ENCODE measurements at places on chromosomes 3 and 15. TPM values are rescaled to one million over a fixed set of nuclear protein-coding genes. Genes with fewer than 3 reads are reported as not detected.

Gene C15orf40
- total RNA-seq: 24.4 TPM

Gene TRAT1
- total RNA-seq: 0.56 TPM

Gene CCR8
- total RNA-seq: not detected

Gene C3orf70
- total RNA-seq: 2.1 TPM

Gene EXOSC7
- 56.8 TPM for total RNA-seq

Gene UROC1
- not detected for total RNA-seq

Gene TUSC7
- not detected for total RNA-seq

GRCh38 chr15:32851572-32851971 is 133.8 kb downstream of the GREM1 start:
- DNase-seq: no peak

DNA sequence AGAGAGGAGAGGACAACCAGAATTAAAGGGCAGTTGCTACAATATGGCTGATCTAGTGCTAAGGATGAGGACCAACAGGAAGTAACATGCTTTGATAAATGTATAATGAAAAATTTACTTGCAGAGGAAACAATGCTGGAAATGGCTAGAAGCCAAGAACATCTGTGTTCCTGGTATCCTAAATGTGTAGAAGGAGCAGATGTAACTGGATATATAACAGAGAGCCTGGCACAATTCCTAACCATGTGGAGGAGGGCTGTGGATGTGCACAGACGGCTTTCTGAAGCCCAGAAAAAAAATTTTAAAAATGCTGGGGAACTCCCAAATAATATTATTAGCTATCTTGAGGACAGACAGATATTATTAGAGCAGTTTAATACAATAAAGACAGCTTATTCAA is 159.4 kb upstream of the GBE1 start:
- DNase-seq: no peak

- no peak for DNase-seq
Observed at GRCh38 chr3:152073267-152073666, 195.5 kb upstream of the MBNL1 start.

- no peak for DNase-seq
Observed at GRCh38 chr3:50275996-50276761, 2.7 kb upstream of the LSMEM2 start.

DNA sequence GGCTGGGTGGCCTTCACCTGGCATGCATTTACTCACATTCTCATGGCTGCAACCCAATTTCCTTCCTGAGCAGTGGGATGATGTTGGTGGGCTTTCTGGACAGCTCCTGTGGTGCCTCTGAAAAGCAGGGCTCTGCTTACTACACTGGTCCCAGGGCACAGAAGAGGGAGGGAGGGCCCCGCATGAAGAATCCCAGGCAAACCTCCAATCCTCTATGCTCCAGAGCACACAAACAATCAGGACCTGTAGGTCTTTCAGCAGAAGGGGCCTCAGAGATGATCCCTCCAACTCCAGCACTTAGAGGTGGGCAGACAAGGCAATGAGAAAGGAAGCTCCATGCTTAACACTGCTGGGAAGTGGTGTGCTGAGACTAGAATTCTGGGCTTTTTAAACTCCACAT is 231.7 kb upstream of the ICE2 start:
- DNase-seq: peak; percentile 43

Measured in thyroid gland (tissue), 4 donors.